Amniotic stem cell (primary cell): ENCODE measurements at places on chromosomes 4 and X.

DNA sequence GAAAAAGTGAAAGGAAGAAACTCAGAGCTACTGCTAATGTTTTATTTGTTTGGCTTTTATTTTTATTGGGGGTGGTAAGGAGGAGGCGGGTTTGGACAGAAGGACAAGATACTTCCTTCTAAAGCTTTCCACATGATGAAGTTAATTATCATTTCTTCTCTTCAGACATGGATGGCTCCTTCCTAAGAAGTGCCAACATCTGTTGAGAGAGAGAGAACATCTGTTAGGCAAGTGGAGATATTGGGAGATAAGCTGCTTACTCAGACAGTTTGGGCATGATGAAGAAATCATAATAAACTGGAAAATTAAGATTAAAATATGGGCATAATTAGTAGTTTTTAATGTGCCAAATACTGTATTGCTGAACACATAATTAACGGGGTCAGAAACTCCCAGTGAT, 535.7 kb upstream of the INTU start:
- no peak for DNase-seq

GRCh38 chr4:158884280-158884679, 115.5 kb downstream of the FNIP2 start:
- no peak for DNase-seq

DNA sequence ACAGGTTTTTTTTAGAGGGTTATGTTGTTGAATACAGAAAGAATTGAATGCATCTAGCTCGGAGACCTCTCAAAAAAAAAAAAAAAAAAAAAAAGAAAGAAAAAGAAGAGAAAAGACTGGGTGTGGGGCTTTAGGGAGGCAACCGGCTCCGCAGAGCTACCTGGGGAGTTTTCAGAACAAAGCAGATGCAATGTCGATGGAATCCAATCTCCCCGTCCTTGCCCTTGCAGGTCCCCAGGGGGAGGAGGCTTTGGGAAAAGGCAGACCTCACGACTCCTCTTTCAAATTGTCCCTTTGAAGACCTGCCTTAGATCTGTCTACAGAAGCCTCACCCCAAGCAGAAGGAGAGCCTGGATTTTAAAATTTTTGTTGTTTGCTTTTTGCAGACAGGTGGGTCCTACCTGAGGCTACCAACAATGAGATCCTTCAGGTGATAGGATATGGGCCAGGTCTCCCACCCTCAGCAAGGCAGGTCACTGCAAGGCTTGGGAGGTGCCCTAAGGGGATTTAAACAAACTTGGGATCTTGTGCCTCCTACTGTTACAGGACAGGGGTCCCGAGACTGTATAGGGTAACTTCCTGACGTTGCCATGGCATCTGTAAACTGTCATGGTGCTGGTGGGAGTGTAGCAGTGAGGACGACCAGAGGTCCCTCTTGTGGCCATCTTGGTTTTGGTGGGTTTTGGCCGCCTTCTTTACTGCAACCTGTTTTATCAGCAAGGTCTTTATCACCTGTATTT, 75.2 kb upstream of the PRKX start:
- DNase-seq = no peak

DNA sequence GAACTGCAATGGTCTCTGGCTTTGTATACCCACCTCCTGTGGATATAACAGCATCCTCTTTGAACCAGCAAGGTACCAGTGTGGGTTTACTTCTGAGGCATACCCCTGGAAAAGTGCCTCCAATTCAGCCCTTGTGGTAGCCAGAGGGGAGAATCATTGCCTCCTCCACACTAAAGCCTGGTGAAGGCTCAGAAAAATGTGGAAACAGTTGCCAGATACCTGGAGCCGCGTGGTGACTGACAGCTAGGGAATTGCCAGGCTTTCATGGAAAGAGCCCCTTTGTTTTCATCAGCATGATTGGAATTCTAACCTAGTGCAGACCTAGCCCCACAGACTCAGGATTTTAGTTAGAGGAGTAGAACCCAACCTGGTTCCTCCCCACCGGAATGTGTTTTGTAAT, 168.6 kb upstream of the KLF3 start:
- no peak for DNase-seq

- DNase-seq = no peak
Measured at GRCh38 chr4:39349326-39349725, 16.8 kb downstream of the RFC1 start.

GRCh38 chr4:90171491-90171890, 44.3 kb downstream of the CCSER1 start:
- DNase-seq = no peak

DNA sequence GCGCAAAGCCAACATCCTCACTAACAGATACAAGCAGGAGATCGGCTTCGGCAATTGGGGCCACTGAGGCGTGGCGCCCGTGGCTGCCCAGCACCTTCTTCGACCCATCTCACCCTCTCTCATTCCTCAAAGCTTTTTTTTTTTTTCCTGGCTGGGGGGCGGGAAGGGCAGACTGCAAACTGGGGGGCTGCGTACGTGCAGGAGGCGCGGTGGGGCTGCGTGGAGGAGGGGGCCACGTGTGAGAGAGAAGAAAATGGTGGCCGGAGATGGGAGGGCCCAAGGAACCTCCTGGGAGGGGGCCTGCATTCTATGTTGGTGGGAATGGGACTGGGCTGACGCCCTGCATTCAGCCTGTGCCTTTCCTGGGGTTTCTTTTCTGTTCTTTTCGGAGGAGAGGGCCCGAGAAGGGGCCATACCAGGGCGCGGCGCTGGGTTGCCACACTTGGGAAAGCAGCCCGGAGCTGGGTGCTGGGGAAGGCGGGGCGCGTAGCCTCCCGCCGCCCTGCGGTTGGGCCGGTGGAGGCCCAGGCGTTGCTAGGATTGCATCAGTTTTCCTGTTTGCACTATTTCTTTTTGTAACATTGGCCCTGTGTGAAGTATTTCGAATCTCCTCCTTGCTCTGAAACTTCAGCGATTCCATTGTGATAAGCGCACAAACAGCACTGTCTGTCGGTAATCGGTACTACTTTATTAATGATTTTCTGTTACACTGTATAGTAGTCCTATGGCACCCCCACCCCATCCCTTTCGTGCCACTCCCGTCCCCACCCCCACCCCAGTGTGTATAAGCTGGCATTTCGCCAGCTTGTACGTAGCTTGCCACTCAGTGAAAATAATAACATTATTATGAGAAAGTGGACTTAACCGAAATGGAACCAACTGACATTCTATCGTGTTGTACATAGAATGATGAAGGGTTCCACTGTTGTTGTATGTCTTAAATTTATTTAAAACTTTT, 4.5 kb downstream of the MID1IP1 start:
- DNase-seq = peak; percentile 15

- DNase-seq = no peak
Measured at GRCh38 chr4:163988865-163989264, 494.4 kb downstream of the TMA16 start.

DNA sequence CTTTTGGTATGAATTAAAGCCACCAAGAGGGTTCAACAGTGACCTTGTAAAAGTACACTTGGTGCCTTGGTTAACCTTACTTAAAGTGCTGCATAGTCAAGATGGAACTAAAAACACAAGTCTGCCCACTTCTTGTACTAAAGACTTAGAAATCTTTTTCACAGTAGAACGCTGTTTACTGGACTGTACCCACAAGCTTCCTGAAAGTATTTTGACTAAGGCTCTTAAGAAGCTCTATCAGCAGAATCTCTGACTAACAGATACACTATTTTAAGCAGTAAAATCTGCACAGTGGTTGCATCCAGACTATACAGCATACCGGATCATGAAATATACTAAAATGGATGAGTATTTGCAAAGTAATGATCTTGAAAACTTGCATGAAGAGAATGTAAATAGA, 7.2 kb downstream of the RAB28 start:
- DNase-seq = peak; percentile 33

- DNase-seq = peak; percentile 61
Measured at GRCh38 chr4:128461291-128462102, 173.9 kb upstream of the PGRMC2 start.

DNA sequence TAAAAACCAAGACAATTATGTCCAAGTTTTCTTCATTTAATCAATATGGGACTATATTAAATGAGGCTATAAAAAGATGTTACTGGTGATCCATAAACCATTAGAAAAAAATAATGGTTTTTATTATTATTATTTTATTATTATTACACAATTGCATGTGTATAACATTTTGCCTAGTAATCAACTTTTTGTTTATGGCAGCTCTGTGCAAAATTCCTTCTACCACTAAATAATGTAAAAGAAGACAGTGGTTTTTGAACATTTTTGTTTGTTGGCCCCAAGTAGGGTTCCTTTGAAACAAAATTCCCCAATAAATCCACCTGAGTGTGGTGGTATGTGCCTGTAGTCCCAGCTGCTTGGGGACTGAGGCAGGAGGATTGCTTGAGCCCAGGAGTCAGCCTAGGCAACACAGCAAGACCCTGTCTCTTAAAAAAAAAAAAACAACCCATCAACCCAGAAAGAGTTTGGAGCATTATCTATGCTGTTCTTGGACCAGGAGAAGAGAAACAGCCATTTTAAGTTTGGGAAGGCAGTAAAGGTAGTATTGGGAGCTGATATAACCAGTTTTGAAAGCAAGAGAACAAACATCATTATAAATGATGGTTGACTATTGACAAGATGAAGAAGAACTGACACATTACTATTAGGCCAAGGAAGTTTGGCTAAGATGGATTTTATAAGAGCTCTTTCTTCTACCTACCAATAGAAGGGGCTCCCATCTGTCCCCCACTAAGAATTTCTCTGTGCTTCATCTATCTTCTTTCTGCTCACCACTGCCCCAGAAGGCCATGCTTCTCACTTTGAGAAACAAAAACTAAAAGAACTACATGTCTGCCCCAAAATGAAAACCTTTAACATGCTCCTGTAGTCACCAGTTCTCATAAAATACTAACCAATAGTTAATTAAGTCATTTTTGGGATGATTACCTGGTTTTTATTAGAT, 2.2 kb downstream of the TMEM156 start:
- no peak for DNase-seq

DNA sequence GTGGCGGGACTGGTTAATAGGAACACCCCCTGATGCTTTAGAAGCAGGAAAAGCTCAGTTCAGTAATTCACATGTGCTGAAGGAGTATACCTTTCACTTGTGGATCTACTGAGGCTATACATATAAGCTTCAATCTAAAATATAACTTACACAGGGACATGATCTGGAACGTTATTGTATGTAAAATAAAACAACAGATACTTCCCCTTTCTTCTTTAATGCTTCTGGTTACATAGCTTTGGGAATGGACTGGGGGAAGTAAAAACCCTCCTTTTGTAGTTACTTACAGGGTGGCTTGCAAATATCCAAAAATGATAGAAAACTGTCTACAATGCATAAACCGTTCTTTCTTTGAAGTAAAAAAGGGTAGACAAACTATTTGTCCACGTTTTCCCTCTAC, 1.9 kb downstream of the FGG start:
- no peak for DNase-seq

- DNase-seq = no peak
Measured at GRCh38 chr4:152015597-152016302, 254.9 kb upstream of the GATB start.

DNA sequence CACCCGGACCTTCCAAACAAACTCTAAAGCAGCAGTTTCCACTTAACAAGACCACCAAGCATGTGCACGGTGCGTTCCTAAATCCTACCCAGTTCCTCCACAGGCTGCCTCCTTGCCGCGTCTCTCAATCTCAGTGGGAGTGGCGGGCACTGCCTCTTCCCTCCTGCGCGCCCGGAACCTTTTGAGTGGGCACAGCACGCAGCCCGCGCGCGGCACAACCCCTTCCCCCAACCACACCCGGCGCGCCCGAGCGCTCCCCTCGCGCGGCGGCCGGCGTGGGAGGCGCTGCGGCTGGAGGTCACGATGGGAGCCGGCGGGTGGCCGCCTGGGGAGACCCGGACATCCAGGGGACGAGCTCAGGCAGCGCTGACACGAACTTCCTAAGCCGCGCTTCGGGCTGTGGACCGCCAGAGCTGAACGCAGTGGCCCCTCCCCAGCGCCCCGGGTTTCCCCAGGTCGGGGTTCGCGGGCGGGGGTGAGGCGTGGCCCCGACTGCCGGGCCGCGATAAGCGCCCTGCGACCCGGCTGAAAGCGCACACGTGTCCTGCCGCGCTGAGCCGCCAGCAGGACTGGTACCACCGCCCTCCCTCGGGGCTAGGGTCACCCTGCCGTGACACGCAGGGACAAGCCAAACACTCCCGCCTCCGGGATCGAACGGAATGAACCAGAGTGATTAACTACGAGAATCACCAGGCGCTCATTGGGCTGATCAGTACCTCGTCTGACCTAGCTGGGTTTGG, at the start of gene ABCG2:
ABCG2 (minus strand) TSS at position 151 of the 740 bp plus-strand sequence. CDS start 18,644 bp downstream, outside the sequence.
- peak; percentile 18 for DNase-seq

GRCh38 chrX:151754641-151755215, 20.2 kb downstream of the CNGA2 start:
- DNase-seq = no peak

DNA sequence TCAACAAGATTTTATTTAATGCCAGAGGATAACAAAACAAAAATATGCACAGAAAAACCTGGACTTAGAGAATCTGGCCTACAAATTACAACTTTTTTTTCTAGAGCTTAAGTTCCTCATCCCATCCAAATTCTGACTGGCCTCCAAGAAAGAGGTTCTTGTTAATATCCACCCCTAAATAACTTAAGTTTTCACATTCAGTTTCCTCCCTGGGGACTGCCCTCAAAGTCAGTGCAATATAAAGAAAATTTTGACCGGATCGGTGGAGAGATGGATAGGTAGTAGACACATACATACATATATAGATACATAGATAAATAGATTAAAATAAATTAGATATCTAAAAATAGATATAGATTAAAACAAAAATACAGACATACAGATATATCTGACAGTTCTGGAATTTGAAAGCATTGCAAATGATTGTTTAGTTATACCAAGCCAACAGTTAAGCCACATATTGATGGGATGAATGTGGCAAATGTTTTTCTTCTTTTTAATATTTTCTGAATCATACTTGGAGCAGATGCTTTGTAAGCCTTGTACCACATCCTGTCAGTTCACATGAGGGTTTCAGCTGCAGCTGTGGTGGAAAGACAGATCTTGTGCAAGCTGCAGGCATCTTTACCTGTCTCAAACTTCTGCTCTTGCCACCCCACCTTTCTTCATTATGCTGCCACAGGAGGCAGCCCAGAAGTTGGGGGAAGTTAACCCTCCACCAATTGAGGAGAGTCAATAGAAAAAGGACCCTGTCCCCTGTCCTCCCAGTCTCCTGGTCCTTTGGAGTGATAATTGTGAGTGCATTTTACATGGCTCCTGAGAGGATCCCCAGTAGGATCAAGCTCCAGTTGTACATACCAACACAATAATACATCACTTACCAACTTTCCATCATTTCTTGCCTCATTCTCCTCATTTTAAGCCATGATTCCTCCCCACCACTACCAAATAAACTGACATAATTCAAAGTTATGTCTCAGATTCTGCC, 58.5 kb upstream of the PRDM8 start:
- DNase-seq = no peak

- DNase-seq = peak; percentile 57
Measured at GRCh38 chr4:137310593-137311490, 221.5 kb downstream of the PCDH18 start.
